Fibroblast of the aortic adventitia (primary cell): ENCODE measurements at places on chromosomes 16 and 17.

DNA sequence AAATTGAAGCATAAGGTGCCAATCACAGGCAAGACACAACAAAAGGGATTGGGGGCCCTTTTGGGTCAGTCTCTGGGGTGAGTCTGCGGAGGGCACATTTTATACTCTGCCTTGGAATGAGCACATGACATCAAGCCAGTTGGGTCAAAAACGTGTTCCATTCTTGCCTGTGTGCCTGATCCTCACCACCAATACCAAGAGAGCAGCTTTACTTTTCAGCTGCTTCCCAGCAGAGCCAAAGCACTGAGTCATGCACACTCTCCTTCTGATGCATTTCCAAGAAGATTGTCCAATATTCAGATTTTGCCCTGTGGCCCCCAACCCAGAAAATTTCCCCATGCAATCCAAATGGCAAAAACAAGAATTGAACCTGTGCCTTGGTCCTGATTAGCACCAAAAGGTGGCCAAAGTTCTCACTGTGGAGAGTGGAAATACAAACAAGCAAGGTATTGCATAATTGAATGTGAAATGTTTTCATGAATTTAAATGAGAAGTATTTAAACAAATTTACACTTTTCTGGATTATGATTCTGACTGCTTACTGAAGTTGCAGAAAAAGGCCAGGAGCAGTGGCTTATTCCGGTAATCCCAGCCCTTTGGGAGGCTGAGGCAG, 217.8 kb upstream of the SOX9 start:
- no peak for DNase-seq

- no peak for DNase-seq
Observed at GRCh38 chr17:37344519-37344918, 31.3 kb upstream of the C17orf78 start.

- no peak for DNase-seq
Observed at GRCh38 chr16:14492614-14493013, 137.4 kb downstream of the PARN start.

DNA sequence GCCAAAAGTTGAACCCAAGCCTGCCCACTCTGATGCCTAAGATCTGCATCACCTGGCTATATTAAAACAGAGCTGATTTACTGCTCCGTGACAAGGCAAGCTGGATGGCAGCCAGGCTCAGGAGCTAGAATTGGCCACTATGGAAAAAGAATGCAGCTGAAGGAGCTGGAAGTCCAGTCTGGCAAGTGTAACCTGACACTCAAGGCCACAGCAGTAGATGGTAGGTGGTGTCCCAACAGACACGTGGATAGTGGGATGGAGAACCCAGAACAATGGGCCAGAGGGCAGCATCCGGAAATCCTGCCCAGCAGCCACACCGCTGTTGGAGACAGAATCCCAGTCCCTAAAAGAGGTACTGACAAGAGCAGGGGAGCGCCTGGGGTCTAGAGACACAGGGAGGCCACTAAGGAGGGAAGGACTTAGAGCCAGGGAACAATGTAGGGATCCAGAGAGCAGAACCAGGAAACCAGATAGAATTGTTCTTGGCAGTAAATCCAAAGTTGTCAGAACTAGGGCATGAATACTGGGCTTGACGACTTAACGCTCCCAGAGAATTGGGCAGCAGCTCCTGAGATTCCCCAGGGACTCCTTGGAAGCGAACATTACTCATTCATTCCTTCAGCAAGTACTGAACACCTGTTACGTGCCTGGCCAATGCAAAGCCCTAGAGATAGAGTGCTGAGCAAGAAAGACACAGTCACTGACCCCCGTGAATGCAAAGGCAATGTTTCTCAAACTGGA, 85.7 kb downstream of the CDYL2 start:
- DNase-seq = peak; percentile 62

DNA sequence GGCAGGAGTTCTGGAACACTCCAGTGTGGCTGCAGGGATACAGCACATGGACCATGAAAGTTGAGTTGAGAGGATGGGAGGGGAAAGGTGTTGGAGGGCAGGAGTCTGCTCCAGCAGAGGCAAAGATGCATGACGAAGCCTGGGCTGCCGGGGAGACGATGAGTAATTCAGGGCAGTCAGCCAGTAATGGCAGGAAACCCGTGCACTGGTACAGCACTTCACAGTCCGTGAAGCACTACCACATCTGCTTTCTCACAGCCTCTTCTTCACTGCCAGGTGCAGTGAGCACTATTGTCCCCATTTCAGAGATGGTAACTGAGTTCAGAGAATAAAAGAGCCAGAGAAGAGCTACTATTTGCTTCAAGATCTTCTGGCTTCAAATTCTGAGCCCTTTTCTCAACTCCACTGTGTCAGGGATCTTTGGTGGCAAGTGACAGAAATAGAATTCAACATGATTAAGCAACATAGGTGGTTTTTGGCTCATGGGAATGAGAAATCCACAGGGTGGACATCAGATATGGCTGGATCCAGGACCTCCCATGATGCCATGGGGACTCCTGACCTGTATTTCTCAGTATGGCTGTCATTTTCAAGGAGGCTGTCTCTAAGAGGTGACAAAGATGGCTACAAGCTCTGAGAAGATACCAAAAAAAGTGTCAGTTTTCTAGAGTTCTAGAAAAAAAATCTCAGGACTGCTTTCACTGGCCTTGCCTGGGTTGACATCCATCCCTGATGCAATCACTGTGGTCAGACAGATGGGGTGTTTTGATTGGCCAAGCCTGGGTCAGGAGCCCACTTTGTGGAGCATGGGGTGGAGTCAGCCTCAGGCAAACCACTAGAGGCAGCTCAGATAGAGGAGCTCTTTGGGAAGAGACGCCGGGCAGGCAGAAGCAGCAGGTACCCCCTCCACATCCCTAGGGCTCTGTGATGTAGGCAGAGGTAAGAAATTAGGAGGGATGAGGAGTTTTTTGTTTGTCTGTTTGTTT, 24.7 kb downstream of the IL21R start:
- DNase-seq = peak; percentile 83

GRCh38 chr17:27473190-27473747, 17.0 kb downstream of the KSR1 start:
- no peak for DNase-seq

GRCh38 chr17:72726936-72727335, 365.6 kb downstream of the SLC39A11 start:
- DNase-seq = no peak

DNA sequence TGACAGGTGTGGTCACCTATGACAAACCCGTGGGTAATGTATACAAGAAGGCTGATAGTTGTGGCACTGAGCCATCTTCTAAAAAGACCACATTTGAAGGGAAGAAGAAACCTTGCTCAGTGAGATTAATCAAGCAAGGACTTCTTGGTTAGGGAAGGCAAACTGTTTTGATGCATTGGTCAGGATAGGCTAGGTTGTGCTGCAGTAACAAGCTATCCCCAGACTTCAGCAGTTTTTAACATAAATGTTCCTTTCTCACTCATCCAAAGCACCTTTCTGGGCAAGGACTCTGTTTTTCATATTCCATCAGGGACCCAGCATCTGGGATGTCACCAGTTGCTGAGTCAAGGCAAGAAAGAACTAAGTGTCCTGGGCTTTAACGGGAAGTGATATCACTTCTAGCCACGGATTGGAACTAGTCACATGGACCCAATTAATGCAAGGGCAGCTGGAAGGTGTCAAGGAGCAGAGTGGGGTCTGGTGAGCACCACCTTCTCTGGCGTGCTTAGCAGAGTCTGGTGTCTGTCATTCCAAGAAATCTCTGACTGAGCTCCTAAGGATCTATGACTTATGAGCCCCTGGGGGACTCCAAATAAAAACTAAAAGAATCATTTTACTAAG, 52.0 kb upstream of the CCL2 start:
- no peak for DNase-seq

DNA sequence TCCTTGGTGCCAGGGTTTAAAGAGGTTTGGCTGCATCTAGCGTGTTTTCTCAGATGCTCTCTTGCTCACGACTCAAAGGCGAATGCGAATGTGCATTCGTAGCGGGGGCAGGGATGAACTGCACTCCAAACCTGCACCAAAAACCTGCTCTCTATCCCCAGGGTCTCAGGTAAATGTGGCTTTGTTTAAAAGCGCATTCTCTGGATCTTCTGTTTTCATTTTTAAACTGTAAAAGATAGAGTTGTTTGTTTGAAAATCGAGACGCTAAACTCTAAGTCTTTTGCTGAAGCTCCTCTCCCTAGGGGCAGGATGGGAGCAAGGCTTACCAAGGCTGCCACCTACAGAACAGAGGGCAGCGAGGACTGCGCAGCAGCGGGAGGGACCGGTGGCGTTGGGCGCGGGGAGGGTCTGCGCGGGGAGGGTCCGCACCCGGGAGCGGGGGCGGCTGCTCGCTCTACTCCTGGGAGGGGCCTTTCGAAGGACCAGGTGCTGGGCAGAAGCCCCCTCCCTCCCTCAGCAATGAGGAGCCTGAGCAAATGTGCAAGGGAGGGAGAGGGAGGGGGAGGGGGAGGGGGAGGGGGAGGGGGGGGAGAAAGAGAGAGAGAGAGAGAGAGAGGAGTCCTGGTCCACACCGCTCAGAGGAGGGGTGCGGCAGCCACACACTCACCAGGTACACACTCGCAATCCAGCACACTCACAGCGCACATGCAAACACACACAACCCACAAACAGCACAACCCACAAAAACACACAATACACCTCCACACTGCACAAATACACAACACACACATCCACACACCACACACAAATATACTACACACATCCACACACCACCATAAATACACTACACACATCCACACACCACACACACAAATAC, 142.8 kb downstream of the GRIN2A start:
- DNase-seq = peak; percentile 11

GRCh38 chr16:31365131-31365865, 10.3 kb downstream of the ITGAX start:
- no peak for DNase-seq

DNA sequence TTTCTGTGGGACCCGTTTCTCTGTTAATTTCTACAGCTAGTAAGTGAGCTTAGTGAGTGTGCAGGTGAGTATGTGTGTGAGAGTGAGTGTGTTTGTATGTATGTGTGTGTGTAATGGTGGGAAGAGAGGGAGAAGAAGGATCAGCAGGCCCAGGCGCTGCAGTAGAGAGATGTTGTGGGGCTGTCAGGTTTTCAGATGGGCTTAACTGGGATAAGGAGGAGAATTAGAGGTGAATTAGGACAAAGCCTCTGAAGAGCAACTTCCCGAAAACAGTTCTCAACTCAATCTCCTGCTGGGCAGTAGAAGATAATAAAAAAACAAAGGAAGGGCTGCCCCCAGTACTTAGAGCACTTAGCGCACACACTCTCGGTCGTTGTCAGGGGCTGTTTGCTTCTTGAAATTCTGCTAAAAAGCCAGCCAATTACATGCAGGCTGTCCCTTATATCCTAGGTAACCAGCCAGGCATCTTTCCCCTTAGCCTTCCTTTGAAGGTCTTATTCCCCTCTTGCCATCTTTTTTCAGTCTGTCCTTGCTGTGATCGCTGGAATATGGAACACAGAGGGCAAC, 63.4 kb downstream of the CLEC16A start:
- no peak for DNase-seq

DNA sequence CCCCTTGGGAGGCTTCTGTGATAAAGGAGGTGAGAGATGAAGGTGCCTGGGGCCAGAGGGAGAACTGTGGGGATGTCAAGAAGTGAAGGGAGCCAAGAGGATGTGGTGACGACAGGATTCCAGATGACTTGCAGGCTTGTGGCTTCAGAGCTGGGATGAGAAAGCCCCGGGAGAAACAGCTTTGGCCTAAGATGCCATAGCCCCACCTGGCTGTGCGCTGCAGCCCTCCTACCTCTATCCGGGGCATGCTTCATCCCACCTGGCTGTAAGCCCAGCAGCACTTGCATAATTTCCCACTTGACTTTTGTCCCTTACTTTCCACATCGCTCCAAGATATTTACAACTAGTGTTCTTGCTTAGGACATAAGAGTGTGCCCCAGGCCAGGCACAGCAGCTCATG, 29.3 kb downstream of the GINS3 start:
- DNase-seq = peak; percentile 19

GRCh38 chr17:78672005-78672404, 94.8 kb upstream of the DNAH17 start:
- DNase-seq = peak; percentile 28

- DNase-seq = peak; percentile 8
Observed at GRCh38 chr17:28145348-28145747, 102.9 kb downstream of the NLK start.

GRCh38 chr16:89378947-89379771, 111.2 kb downstream of the ANKRD11 start:
- DNase-seq = peak; percentile 55

GRCh38 chr16:88058817-88059216, 107.6 kb downstream of the BANP start:
- no peak for DNase-seq

GRCh38 chr16:9330095-9330494, 238.7 kb downstream of the HAPSTR1 start:
- DNase-seq = no peak

DNA sequence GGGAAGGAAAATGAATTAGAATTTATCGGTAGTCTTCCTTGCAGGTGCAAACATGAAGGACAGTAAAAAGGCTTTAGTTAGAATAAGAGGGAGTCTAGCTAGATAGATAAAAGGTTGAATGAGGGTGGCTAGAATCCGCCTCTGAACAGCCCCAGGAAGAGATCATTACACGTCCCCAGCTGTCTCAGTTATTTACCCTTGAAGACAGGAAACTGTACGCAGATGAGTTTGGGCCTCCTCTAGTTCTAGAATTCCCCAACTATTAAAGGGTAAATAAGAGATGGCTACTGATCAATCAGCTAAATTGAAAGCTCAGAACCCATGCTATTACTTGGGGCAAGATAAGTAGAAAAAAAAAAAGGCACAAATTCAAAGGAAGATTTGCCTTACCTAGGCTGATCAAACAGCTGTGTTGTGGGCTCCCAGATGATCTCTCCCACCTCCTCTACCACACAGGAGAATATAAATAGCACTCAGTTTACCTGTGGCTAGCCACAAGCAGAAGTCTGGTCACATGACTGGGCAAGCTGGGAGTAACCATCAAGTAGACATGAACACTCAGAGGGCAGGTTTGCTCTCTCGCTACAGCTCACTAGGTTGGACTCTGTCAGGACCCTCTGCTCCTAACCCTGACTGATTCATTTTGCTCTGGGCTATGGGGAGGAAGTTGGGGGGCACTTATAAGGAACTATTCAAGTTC, 17.0 kb downstream of the FAM117A start:
- no peak for DNase-seq

- DNase-seq = no peak
Observed at GRCh38 chr16:12471383-12471782, 332.3 kb downstream of the CPPED1 start.
